Fibroblast of upper back skin (primary cell): ENCODE measurements at places on chromosomes 1 and 21.

- DNase-seq: no peak
Observed at GRCh38 chr1:53634571-53634979, 104.4 kb downstream of the GLIS1 start.

- DNase-seq: no peak
Observed at GRCh38 chr21:40553781-40554180, 293.2 kb downstream of the DSCAM start.

DNA sequence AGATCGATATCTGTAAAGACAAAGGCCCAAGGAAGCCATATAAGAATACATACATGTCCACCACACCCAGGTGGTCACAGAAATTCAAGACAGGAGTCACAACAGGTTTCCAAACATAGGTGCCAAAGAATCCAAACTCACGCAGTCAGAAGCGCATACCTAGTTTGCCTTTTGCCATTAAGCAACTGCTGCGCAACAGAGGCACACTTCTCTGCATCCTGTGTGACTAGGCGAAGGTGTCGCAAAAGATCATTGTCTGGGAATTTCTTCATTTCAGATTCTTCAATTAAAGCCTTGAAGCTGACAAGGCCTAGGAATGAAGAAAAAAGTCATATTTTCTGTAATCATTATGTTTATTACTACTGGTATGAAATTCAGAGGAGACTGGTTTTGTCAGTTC is 32.2 kb upstream of the SYT2 start:
- no peak for DNase-seq

DNA sequence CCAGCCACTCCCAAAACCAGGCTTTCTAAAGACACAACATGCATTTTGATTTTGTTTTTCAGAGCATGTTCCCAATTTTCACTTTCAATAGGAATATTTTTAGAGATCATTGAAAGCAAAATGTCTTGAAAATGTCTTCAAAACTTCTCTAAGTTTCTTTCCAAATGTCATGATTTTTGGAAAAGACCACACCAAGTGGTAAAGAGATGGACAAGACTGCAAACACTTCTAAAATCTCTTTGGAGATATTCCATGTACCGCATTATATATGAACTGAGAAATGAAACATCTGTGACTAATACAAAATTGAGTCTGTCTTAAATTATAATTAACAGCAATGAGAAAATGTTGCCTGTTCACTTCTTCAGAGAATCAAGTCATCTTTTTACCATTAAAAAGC is 418.0 kb upstream of the PKN2 start:
- peak; percentile 31 for DNase-seq

GRCh38 chr21:37742115-37742514 is 174.1 kb downstream of the KCNJ6 start:
- no peak for DNase-seq

- no peak for DNase-seq
Observed at GRCh38 chr1:233248014-233248413, 47.5 kb downstream of the PCNX2 start.

GRCh38 chr1:27536767-27537166 is 46.8 kb upstream of the WASF2 start:
- peak; percentile 88 for DNase-seq

GRCh38 chr1:12370333-12370975 is 140.6 kb downstream of the VPS13D start:
- DNase-seq: no peak
